ENCODE measurements at places on chromosomes 11 and 22. TPM values are rescaled to one million over a fixed set of nuclear protein-coding genes. Genes with fewer than 3 reads are reported as not detected.

The SCGB1A1 gene
- not detected for total RNA-seq

The UPK2 gene
- total RNA-seq: not detected

The ELFN2 gene
- total RNA-seq: 0.47 TPM

The TSGA10IP gene
- total RNA-seq: not detected

The FAM76B gene
- 59.9 TPM for total RNA-seq

The LUZP2 gene
- total RNA-seq: not detected

The PIH1D2 gene
- total RNA-seq: 0.50 TPM

GRCh38 chr11:19428206-19429002 lies 187.7 kb upstream of the E2F8 start:
- no peak overlapping the region for H3K27ac ChIP-seq
- no peaks in the 10 kb centered on the region for H3K36me3 ChIP-seq
- no peaks in the 10 kb centered on the region for H3K4me1 ChIP-seq
- peaks cover 14% of the 10 kb centered on the region for H3K27me3 ChIP-seq
- no peak for DNase-seq

DNA sequence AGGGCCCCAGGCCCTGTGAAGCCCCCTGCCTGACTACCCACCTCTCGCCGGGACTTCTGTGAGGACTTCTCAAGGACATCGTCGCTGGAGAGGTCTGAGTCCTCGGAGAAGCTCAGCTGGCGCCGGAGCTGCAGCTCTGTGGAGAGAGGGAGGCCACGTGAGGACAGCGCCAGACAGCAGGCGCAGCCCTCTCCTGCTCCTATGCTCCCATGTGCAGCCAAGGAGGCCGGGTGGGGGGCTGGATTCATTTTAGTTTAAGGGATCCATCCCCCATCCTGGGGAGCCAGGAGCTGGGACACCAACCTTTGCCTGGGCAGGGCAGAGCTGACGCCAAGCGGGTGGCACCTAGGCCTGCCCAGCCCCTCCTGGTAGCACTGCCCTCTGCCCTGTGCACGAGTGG lies 42.4 kb upstream of the BID start:
- DNase-seq: no peak
- no peaks in the 10 kb centered on the region for H3K36me3 ChIP-seq
- no peaks in the 10 kb centered on the region for H3K4me1 ChIP-seq
- no peaks in the 10 kb centered on the region for H3K27me3 ChIP-seq
- H3K4me3 ChIP-seq: no peak overlapping the region

- H3K4me1 ChIP-seq: no peaks in the 10 kb centered on the region
- H3K27me3 ChIP-seq: no peaks in the 10 kb centered on the region
- no peak for DNase-seq
- H3K36me3 ChIP-seq: peaks cover 4% of the 10 kb centered on the region
- no peak overlapping the region for H3K4me3 ChIP-seq
- no peak overlapping the region for H3K27ac ChIP-seq
These were observed 34.8 kb downstream of the NEU3 start for GRCh38 chr11:75023446-75024067.

- H3K27ac ChIP-seq: no peak overlapping the region
These were observed 244.9 kb upstream of the BLID start for GRCh38 chr11:122360875-122361274.

GRCh38 chr11:130813638-130814037 lies 102.6 kb downstream of the SNX19 start:
- H3K4me3 ChIP-seq: no peak overlapping the region
- H3K36me3 ChIP-seq: no peaks in the 10 kb centered on the region

DNA sequence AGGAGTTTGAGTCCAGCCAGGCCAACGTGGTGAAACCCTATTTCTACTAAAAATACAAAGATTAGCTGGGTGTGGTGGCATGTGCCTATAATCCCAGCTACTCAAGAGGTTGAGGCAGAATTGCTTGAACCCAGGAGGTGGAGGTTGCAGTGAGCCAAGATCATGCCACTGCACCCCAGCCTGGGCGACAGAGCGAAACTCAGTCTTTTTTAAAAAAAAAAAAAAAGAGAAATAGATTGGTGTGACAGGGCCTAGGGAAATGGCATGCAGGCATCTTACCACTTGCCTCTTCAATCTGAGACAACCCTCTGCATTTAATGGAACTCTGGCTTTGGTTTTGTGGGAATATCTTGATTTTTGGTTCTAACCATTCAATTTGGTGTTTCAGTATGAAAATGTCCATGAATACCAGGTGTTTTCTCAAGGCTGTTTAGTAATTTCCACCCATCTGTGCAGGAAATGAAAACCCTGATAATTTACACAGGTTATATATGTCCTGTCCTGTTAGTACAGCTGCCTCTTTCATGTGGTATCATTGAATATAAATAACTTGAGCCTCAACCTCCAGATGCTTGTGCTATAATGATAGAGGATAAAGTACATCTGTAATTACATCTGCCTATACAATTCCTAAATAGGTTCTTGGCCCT lies 8.4 kb downstream of the XBP1 start:
- peaks cover 66% of the 10 kb centered on the region for H3K4me1 ChIP-seq
- peak overlapping the region; percentile 52 for H3K4me3 ChIP-seq
- no peaks in the 10 kb centered on the region for H3K27me3 ChIP-seq
- DNase-seq: no peak

GRCh38 chr22:44680481-44680894 lies 21.5 kb upstream of the PRR5 start:
- H3K27me3 ChIP-seq: no peaks in the 10 kb centered on the region
- H3K4me3 ChIP-seq: no peak overlapping the region
- peak overlapping the region; percentile 16 for H3K27ac ChIP-seq
- peak; percentile 34 for DNase-seq
- H3K36me3 ChIP-seq: peaks cover 3% of the 10 kb centered on the region

DNA sequence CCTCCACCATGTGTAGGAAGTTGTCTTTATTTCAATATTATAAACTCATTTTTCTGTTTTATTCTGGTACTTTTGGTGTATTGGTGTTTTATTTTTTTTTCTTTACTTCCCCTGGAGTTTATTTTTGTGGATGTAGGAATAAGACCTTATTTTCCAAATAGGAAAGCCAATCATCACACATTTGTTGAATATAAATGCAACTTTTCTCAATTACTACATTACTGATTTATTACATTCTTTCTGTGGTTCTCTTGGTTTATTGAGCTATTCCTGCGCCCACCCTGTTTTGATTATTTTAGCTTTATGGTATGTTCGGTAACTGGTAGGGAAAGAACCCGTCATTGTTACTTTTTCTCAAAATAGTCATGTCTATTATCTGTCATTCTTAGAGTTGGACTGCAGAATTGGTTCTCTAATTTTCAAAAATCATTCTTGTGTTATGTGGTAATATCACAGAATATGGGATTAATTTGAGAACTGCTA lies 3.6 kb downstream of the IGLL5 start:
- H3K4me3 ChIP-seq: no peak overlapping the region
- DNase-seq: no peak
- no peaks in the 10 kb centered on the region for H3K4me1 ChIP-seq
- H3K36me3 ChIP-seq: no peaks in the 10 kb centered on the region
- no peak overlapping the region for H3K27ac ChIP-seq

DNA sequence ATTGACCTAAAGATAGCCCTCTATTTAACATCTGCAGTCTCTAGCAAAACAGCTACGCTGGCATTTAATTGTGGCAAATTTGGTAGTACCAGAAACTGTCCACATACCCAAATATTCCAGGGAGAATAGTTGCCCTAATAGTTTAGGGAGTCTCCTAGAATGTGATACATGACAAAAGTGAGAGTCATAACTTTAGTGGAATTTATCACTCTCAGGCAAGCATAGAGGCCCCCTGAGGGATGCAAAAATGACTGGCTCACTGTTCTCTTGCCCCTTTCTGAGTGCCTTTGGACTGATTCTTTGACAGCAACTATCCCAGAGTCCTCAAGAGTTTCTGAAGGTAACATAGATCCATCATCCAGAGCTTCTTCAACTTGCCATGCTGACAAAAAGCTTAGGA lies 2.3 kb upstream of the OR51B4 start:
- DNase-seq: no peak
- peaks cover 3% of the 10 kb centered on the region for H3K27me3 ChIP-seq
- H3K36me3 ChIP-seq: no peaks in the 10 kb centered on the region

All from activated naive CD8-positive, alpha-beta T cell treated with anti-CD3 and anti-CD28 coated beads, Interleukin-2, amount 10 ng/mL, durations not matched to agents 7 days and 5 days (primary cell).